ENCODE measurements at places on chromosomes 1 and 21.
A peak's percentile ranks its signal among the peaks of the same experiment; 100 is the strongest.

- no peak for DNase-seq
Observed at GRCh38 chr1:1374589-1374928, 448 bp downstream of the AURKAIP1 start.

GRCh38 chr1:171794085-171794484 is 12.6 kb downstream of the METTL13 start:
- DNase-seq, result no peak

DNA sequence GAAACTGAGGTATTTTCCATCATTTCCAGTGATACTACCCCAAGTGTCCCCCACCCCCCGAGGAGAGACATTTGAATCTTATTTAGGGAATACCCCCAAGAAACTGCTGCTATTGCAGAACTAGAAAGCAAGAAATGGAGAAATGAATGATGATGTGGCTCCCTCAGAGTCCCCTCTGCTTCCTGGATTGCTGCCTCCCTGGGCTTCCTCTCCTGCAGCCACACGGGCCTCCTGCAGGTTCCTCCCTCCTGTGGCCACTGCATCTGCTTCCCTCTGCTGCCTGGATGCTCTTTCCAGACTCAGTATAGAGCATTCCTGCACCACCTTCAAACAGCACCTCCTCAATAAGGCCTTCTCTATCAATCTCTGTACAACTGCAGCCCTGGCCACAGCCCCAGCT is 69.3 kb downstream of the SLC25A24 start:
- no peak for DNase-seq

- DNase-seq, result peak; percentile 43
Observed at GRCh38 chr1:152654110-152654509, 9.1 kb upstream of the LCE2D start.

DNA sequence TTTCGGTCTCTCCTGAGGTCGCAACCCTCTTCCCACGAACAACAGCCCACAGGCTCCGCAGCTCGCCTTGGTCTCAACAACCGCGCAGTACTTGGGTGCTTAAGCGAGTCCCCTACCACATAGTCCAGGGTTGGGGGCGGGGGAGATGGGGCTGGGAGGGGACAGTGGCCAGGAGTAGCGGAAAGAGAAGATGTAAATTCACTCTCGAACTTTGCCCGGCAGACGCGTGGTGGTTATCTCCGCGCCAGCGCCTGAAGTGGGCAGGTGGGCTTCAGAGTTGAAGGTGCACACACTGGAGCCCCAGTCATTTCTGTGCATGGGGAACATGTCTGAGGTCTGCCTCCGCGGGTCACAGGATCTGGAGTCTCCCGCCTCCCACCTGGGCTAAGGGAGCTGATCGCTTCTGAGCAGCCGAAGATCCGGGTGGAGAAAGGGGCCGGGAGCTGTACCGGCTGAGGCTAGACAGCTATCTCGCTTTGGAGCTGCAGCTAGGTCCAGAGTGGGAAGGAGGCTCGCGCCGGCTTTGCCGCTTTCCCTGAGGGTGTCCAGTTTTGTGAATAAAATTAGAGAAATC is 4.3 kb upstream of the FOXD2 start:
- no peak for DNase-seq

DNA sequence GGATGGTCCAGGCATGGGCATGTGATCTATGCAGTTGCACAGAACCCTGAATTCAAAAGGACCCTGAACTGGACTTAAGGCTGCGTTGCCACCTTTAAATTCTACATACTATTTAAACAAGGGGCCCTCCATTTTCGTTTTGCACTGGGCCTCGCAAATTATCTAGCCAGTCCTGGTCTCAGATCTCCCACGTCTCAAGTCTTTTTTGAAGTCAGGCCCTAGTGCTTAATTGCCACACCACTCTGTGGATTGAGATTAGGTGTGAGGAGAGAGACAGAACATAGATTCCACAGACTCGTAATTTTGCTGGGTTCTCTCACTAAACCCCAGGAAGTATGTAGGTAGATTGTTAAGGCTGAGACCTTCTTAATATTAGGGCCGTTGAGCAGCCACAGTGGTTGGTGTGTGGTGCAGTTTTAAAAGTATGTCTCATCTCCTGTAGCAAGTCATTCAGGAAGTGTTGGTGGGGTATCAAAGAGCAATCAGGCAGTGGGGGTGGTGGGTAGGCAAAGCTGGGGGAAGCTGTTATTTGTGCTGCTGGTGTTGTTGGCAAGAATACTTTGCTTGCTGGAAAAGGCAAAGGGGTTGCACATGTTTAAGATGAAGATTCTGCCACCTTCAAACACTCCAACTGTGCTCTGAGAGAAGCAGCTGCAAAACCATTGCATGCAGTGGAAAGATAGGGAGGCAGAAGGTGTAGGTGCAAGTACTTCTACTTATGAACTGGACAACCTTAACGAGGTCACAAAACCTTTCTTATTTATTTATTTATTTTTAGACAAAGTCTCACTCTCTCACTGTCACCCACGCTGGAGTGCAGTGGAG is 11.2 kb downstream of the CD84 start:
- no peak for DNase-seq

DNA sequence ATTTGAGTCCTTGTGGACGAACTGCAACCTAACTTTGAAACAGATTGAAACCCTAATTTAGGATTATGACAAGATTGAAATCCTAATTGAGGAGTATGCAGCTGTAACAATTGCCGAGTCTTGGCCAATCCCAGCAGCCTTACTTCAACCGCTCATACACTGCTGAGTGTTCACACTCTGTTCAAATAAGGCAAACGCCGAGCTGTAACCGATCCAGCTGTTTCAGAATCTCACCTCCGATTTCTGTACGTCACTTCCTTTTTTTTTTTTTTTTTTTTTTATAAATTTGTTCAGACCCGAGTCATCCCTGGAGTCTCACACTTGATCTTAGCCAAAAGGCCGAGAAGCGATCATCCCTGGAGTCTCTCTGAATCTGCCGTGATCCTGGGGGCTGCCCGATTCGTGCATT is 22.3 kb upstream of the ATP5PO start:
- DNase-seq, result no peak

- DNase-seq, result no peak
Observed at GRCh38 chr1:97999320-97999719, 78.5 kb upstream of the DPYD start.

Measured in SHP77 (cell line).